ENCODE measurements at places on chromosomes 7 and 10.

DNA sequence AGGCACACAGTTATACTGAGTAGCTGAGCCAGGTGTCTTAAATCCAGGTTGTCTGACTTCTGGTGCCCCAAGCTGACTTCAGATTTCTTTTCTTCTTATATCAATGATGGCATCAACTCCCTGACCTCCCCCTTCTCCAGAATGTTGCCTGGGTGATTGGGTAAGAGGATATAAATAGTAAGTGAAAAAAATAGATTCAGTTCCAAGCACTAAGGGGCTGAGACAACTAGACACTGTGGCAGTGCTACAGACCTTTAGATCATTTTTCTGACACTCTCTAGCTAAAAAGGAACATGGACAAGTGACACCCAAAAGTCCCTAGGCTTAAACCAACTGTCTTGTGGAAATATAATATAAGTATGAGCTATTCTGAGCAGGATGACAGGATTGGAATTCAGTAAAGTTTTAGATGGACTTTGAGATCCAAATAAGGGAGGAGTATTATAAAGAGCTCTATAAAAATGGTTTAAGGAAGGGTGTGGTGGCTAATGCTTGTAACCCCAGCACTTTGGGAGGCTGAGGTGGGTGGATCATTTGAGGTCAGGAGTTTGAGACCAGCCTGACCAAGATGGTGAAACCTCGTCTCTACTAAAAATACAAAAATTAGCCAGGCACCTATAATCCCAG lies 589.1 kb upstream of the GALNT17 start:
- DNase-seq, result no peak

DNA sequence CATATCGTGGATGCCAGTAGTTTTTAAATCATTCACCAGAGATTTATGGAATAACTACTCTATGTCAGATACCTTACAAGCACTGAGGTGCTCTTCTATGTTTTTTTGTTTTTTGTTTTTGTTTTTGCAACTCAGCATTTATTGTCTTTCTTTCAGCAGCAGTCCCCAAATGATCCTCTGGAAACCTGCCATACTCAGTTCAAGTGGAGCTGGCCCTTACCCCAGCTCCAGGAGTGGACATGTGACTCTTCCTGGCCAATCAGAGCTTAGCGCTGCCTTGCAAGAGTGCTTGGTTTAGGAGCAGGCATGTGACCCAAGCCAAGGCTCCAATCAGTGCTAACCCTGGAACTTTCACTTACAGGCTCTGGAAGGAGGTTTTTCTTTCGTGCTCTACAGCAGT lies 356.6 kb upstream of the ZMIZ1 start:
- DNase-seq, result no peak

GRCh38 chr10:32995751-32996150 lies 37.7 kb upstream of the ITGB1 start:
- DNase-seq, result no peak

GRCh38 chr7:74575083-74575784 lies 82.3 kb upstream of the GTF2I start:
- DNase-seq, result no peak

DNA sequence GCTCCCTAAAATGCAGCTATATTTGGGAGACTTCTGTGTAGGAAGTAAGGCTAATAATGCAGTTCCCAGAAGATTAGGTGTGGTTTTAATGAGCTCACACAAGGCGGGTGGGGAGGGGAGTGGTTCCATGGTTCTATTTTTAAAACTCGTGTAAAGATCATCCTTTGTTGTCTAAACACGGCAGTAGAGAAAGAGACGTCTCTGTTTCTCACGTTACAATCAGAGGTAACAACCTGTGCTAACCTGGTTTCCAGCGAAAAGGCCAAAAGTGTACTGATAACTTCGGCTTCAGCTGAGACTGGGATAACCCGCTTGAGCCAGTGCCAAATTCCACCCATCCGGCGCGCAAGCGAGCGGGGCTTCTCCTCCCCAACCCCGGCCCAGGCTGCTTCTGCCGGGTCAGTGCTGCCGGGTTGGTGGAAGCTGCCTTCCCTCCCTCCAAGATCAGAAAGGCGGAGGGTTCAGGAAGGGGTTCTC lies 2.5 kb upstream of the MAP3K8 start:
- DNase-seq, result no peak

GRCh38 chr10:104151737-104152136 lies 29.8 kb downstream of the SFR1 start:
- no peak for DNase-seq

DNA sequence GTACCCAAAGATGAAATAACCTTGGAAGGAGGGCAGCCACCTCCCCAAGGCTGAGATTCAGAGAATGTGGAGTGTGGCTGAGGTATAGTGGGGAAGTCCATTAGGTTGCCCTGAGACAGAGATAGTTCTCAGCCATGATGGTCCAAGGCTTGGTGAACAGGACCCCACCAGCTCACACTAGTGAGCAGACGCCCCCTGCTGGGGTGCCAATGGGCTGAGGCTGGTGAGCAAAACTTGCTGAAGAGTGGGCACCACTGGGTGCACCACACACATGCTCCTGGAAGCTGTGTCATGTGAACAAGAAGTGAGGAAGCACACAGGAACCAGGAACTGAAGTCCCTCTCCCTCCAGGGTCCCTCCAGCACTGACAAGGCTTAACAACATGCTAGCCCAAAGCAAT lies 8.9 kb downstream of the FBXL13 start:
- DNase-seq, result no peak

- DNase-seq, result no peak
These were observed 142.6 kb downstream of the RNLS start for GRCh38 chr10:88440541-88440940.

DNA sequence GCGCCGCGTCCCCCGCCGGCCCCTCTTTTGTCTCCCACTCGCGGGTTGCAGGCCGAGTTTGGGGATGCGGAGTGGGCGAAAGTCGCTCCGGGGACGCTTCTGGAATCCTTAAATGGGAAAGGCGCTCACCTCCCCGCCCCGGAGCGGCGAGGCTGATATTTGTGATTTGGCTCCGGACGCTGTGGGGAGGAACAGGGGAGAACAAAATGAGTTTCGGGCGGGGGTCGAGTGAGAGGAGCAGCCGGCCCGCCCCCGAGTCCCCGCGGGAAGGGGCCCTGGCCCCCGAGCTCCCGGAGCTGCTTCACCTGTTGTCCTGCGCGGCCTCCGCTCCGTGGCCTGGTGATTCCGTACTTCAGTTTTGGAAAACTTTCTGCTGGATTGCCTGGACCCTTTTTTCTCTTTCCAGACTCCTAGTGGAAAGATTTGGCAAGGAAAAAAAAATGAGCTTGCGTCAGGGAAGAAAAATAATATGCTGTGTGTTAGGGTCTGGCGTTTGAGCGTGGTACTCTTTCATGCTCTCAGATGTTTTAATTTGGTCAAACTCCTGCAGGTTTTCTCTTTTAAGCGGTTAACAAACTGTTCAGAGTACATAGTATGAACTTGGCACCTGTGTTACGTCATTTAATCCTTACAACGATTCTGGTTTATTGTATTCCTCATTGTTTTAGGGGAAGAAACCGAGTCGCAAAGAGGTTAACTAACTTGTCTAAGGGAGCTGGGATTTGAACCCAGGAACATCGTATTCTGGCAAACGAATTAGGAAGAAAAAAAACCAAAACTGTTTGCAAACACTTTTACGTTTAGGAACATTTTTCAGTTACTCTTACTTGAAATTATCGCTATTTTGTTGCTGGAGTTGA lies 924 bp downstream of the BMPR1A start:
- DNase-seq, result no peak

DNA sequence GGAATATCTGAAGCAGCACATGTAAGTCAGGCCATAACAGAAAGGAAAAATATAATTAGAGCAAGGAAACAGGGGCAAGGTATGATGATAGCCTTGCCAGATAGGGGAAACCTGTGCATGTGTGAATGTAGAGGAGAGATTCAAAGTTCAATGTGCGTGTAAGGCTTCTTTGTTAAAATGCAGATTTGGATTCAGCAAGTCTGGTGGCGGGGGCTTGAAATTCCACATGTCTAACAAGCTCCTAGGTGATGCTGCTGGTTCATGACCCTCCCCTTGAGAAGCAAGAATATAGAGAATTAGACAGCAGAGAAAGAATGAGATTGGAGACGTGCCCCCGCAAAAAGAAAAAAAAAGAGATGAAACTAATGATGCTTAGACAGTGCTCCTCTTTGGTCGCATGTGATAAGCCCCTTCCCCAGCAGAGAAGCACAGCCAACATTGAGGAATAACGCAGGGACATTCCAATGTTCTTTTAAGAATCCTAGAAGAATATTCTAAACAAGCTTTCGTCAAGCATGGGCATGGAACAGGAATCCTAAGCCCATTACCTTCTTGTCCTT lies 21.1 kb upstream of the MACC1 start:
- no peak for DNase-seq

- no peak for DNase-seq
These were observed 5.3 kb upstream of the COL1A2 start for GRCh38 chr7:94389381-94389780.

DNA sequence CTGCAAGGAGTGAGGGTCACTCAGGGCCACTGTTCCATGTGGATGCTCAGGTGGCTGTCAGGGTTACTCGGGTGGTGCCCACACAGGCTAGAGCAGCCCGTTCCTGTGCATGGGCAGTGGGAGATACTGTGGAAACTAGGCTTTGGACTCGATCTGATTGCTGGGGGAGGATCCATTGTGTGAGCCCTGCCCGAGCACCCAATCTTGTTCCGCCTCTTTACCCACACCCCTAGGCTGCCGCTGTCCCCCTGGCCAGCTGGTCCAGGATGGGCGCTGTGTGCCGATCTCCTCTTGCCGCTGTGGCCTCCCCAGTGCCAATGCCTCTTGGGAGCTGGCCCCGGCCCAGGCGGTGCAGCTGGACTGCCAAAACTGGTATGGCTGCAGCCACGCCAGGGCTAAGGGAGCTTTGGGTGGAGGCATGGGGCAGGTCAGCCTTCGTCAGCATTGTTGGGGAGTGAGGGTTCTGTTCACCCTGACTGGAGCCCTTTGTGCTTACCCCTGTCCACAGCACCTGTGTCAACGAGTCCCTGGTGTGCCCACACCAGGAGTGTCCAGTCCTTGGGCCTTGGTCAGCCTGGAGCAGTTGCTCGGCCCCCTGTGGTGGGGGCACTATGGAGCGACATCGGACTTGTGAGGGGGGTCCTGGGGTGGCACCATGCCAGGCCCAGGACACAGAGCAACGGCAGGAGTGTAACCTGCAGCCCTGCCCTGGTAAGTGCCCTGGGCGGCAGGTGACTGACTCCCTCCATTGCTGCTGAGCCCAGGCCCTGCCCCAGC lies 12.4 kb upstream of the ZNF862 start:
- no peak for DNase-seq

DNA sequence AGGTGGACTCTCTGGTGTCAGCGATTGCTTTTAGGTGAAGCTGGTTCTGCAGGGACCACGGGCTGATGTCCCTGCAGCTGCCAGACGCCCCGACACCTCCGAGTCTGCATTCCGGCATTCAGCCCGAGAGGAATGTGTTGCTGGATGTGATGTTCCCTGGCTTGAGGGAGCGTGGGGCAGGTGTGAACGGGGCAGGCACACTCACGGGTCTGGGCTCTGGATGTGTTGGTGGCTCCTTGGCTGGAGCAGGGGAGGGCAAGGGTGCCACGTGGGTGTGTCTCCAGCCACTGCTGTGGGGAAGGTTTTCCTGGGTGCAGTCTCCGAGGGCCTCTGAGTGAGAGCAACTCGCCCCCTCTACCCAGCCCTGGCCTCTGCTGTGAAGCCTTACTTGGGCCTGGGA lies 140.5 kb downstream of the CAMK1D start:
- no peak for DNase-seq

- no peak for DNase-seq
These were observed 140.3 kb upstream of the ODAD2 start for GRCh38 chr10:28139138-28139537.

DNA sequence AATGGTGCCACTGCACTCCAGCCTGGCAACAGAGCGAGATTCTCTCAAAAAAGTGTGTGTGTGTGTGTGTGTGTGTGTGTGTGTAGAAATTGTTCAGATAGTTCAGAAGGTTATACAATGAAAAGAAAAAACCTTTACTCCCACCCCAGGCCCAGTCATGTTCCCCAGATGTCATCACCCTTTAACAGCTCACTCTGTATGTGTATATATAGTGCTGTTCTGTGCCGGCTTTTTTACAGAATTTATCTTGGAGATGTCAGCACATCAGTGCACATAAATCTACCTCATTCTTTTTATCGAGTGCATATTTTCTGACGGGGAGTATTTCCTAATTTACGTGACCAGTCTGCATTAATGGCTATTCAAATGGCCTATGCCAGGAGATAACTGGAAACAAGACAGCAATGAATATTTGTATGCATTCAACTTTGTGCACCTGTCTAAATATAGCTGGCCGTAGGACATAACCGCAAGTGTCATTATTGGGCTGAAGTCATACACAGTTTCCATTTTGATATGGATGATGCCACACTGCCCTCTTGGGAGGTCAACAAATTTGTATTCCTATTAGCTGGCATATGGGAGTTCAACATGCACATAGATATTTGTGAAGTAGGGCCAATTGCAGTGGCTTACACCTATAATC lies 11.7 kb downstream of the NIPSNAP2 start:
- DNase-seq, result no peak

GRCh38 chr7:114941692-114942091 lies 19.8 kb downstream of the MDFIC start:
- no peak for DNase-seq

GRCh38 chr7:74599244-74599643 lies 58.3 kb upstream of the GTF2I start:
- DNase-seq, result no peak

DNA sequence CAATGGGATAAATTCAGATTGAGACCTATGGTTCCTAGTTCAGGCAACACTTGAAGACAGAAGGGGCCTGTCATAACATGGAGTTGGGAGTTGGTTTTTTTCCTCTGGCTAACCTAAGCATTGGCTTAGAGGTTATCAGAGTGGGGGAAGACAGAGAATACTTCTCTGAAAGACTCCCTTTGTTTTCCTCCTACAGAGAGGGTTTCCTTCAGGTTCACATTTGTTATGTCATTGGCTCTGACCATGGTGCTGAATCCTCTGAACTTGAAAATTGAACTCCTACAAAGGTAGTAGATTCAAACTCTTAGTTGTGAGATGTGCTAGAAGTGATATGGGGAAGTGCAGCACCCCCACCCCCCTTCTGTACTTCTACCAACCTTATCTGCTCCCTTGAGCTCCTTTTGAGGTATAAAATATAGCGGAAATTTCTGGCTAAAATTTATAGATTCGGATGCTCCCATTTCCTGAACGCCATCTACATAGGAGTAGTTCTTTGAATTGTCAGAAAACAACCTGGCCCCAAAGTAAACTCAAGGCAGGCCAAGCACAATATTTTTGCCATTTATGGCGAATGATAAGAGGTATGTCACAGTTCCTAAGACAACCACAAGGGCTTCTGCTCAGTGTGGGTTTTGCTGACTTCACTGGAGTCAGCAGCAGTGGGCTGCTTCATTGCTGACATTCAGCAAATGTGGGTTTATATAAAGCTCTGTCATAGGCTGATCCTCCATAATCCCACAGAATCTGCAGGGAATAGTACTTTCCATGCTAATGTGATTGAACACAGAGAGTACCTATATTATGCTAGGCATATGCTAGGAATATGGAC lies 131.6 kb upstream of the KLF14 start:
- DNase-seq, result no peak
